Mesendoderm (in vitro differentiated cells): ENCODE measurements at places on chromosomes 2 and 18.

DNA sequence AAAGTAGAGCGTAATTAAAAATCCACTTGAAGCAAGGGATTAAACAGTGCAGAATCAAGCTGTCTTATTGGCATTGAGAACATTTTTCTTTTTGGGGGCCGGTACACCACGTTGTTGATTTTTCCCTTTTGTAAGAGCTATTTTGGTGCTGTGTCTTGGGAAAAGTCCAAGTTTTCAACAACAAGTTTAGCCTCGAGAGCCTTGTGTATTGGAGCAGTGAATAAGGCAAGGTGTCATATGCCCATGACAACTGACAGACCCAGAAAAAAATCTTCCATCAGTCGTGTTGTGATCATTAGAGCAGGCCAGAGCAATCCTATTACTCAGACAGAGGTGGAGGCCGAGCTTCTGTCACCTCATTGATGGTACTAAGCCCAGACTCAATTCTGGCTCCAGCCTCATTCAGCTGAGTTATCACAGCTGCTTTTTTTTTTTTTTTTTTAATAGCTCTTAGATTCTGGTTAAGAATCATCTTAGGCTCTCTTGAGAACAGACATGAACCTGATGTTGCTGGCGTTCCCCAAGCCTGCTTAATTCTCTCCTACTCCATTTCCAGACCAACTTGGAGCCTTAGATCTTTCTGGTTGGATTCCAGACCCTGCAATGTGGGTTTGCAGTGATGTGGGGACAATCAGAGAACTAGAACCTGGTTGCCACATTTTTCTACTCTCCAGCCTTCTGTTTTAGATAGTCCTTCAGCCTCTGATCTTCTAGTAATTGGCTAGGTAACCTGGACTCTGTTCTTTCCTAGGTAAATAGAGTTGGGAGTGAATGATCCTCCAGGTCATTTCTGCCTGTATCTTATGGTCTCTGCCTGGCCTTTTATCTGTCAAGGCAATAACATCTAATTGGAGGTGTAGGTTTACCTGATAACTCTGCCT is 43.1 kb downstream of the MOGAT1 start:
- DNase-seq = no peak

DNA sequence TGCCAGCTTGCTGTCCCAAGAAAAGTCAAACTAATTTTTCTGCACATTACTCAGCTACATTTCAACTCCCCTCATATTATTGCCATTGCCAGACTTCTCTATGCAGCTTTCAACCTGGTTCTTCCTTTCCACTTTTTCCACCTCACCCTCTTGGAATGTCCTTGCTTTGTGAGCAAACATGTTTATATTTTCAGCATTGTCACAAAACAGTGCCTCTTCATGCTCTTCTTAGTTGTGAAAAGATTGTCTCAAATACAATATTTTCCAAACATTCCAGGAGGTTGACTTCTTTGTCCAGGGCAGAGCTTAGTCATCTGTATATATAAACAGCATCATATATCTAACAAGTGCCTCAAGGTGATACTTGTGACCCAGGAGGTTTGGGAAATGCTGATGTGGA is 803.3 kb upstream of the CELF4 start:
- no peak for DNase-seq

DNA sequence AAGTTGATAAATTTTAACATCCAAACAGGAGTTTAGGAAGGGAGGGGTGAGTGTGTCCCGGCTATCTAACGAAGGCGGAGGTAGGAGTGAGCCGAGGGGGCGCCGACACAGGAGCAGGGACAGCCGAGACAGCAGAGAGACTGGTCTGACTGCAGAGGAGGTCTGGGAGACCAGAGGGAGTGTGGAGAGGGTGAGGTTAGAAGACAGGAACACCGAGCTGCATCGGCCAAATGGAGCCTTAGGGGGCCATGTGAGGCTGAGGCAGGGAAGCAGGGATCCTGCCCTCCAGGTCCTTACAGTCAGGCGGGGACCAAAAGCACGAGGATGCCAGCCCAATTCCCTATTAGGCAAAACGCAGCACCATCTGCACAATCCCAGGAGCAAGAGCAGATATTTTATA is 67.0 kb downstream of the SFXN5 start:
- no peak for DNase-seq

DNA sequence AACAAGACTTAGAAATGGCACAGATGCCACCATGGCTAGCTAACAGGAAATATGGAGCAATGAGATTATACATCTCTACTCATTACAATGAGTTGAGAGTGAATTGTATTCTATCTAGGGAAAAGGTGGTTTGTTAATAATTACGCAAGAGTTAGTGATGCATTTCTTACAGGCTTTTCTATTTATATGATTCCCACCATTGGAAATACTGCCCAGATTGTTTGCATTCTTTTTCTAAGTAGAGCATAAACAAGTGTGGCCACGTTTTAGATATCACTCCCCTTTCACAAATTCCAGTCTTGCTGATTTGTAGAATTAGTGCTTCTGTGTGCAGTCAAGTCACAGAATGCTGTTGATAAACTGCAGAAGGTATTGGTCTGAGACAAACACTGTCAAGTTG is 56.6 kb downstream of the ZNF804A start:
- no peak for DNase-seq

DNA sequence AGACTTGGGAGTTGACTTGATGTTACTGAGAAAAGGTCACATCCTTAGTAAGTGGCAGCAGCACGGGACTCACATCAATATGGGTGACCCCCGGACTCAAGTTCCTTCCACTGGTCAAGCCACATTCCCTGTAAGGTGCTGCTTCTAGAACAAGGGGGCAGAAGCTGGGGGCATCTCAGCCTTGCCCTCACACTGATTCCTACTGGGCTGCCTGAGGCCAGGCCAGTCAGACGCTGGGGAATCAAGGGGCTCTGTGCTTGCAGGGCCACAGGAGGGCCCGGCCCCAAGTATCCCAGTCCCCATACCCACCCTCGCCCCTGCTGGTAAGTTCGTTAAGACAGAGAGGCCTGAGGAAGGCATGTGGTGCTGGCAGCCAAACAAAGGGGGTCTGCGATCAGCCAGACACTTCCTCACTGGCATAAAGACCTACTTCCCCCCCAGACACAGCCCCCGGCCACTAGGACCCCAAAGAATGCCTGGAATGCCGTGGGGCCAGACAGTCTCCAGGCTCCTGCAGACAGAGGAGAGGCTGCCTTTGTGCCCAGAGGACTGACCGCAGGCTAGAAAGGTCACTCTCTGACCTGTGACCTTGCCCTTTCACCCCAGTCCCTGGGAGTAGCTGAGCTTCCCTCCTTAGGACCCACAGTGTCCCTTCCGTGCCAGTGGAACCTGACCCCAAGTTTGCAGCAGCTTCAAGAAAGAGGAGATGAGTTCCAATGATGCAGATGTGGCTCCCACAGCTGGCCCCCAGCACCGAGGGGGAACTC is 83.6 kb downstream of the HS1BP3 start:
- peak; percentile 91 for DNase-seq

GRCh38 chr2:63060472-63060991 is 9.9 kb downstream of the OTX1 start:
- DNase-seq = no peak

DNA sequence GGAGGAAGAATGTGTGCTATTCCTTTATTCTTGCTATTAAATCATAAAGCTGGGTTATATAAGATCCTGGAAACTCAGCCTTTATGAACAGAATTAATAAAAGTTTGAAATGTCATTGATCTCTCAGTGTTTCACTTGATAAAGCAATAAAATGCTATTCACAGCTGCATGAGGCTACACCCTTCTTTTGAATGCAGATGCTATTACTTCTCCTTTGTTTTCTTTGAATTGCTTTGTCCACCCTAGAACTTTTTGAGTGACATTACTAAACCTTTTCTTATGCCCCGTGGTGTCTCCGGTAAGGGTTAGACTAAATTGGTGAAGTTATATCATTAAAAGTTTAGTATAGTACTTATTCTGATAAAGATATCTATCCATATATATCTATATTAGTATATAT is 18.9 kb downstream of the SERPINB5 start:
- no peak for DNase-seq

- DNase-seq = no peak
Observed at GRCh38 chr2:6139142-6139541, 447.0 kb downstream of the SOX11 start.
